ENCODE measurements at places on chromosomes 3 and 15.

GRCh38 chr3:23444386-23444785, 241.3 kb downstream of the UBE2E2 start:
- no peak for DNase-seq

- no peak for DNase-seq
Measured at GRCh38 chr15:81729340-81729739, 316.5 kb downstream of the MEX3B start.

GRCh38 chr3:165193366-165194254, 2.6 kb downstream of the SLITRK3 start:
- no peak for DNase-seq

- no peak for DNase-seq
Measured at GRCh38 chr3:156317462-156318074, 197.2 kb downstream of the KCNAB1 start.

- no peak for DNase-seq
Measured at GRCh38 chr3:17430582-17430981, 311.8 kb downstream of the TBC1D5 start.

DNA sequence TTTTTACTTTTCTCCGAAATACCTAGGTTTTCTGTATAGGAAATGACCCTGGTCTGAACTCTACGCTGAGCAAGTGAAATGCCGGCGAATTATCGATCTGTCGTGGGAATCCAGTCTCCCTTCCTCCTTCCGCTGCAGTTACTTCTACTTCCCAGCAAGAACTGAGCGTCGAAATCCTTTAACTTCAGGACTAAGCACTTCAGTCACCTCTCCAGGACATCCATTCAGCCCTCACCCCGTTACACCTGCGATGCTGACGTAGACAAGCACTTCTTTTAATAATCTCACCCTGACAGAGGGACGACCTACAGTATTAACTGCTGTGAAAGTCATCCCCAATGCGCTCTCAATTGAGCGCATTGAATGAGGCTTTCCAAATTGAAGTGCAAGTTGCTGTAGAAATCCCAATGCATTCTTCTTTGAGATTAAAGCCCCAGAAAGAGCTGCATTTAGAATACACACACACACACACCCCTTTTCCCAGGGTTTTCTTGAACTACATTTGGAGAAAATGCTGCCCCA, 1.3 kb downstream of the TOP2B start:
- peak; percentile 23 for DNase-seq

- no peak for DNase-seq
Measured at GRCh38 chr3:38575279-38575843, 74.1 kb downstream of the SCN5A start.

DNA sequence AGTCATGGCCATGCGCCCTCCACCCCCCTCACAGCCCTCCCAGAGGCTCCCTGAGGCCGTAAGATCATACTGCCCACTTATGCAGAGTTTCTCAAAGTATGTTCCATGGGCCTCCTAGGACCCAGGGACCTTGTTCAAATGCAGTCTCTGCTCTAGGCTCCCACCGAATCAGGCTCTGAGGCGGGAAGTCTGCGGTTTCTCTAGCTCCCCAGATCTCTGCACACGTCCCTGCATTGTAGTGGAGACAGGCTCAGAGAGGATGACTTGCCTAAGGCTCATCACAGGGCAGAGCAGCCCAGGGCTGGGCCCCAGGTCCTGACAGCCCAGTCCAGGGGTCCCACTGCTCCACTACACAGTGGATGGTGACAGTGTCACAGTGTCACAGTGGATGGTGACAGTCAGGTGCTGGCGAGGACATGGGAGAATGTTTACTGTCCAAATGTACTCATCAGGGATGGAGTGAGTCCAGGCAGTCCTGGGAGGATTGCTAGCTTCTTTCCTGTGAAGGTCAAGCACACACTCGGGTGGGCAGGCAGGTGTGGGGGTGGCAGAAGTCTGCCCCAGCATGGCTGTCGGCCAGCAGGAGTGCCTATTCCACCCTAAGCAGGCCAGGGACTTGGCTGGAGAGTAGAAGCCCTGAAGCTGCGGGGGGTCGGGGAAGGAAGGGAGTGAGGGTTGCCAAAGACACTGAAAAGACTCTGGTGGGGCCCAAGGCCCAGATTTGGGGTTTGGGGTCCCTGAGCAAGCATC, 12.4 kb downstream of the ANKRD63 start:
- no peak for DNase-seq

- no peak for DNase-seq
Measured at GRCh38 chr3:40741729-40742128, 217.0 kb downstream of the ZNF621 start.

DNA sequence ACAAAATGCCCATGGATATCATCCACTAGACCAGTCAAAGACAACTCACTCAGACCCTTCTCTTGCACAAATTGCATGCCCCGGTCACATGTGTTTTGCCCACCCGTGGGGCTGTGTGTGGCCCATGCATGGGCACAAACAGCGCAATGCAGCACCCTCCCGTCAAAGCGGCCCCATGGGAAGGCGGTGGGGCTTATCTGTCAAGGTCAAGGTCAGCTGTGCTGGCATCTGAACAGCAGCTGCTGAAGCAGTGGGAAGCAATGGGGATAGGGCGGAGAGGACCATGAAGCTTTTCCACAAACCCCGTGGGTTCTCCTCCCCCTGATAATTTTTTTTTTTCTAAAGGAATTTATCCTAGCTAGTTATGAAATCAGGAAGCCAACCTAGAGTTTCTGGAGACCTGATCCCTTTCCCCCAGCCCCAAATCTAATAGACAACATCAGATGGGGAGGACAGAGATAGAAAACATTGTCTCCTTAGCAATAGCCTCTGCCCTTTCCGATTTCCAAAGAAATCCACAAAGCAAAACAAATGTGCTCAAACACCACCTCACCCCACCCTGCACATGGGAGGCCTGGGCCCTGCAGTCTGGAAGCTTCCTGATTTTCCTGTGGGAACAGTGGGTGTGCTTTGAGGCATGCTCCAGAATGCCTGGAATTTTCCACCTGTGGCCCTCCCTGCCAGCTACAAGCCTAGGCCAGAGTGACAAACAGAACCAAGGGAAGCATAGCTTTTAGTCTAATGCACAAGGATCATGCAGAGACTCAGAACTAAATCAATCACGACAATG, 84.4 kb downstream of the BDH1 start:
- no peak for DNase-seq

- peak; percentile 52 for DNase-seq
Measured at GRCh38 chr15:84598250-84598649, 2.6 kb upstream of the ZSCAN2 start.

GRCh38 chr3:130442284-130442683, 74.7 kb upstream of the COL6A6 start:
- DNase-seq: no peak

DNA sequence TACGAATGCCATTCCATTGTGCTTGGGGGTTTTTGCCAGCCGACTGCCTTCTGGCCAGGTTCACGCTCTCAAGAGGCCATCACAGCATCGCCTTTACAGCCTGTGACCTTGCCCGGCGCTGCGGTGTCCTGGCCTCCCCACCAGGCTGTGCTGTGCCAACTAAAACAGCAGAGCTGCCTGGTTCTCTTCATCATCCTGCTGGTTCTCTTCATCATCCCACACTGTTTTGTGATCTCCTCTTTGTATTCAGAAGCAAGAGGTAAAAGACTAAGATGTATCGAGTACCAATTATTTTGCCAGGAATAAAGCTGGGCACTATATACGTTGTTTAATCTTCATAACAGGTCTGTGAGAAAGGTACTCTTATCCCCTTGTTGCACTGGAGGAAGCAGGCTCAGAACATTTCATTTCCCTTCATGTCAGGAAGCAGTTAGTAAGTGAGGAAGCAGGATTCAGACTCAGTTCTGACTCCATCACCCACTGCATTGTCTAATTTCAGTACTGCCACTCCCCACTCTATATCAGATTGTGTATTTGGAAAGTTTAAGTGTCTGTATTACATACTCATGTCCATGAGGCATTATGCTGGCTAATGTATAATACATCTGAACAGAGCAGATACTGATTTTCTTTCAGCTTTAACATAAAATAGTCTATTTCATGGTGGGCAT, 92.7 kb downstream of the LRRC28 start:
- DNase-seq: peak; percentile 30

- DNase-seq: no peak
Measured at GRCh38 chr3:135226057-135226456, 431.0 kb downstream of the EPHB1 start.

- DNase-seq: no peak
Measured at GRCh38 chr3:16279010-16279801, 14.2 kb downstream of the OXNAD1 start.

- DNase-seq: no peak
Measured at GRCh38 chr3:63970631-63971475, 52.4 kb downstream of the PSMD6 start.

- no peak for DNase-seq
Measured at GRCh38 chr3:93989241-93989640, 9.3 kb downstream of the ARL13B start.

- DNase-seq: no peak
Measured at GRCh38 chr3:45043728-45044299, 17.7 kb downstream of the CLEC3B start.

GRCh38 chr3:165839296-165840076, 2.3 kb upstream of the BCHE start:
- DNase-seq: no peak

DNA sequence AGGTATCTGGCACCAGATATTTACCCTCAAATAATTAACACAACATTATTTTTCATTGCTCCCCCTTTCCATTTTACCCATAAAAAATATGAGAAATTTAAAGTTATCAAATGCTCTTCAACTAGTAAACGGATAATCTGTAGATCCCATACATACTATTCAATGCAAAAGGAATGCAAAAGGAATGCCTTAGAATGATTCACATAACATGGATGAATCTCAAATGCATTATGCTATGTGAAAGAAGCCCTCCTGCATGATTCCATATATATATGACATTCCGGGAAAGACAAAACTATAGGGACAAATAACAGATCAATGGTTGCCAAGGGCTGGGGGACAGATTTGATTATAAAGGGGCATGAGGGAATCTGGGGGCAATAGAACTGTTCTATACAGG, 195.7 kb downstream of the STT3B start:
- DNase-seq: no peak

DNA sequence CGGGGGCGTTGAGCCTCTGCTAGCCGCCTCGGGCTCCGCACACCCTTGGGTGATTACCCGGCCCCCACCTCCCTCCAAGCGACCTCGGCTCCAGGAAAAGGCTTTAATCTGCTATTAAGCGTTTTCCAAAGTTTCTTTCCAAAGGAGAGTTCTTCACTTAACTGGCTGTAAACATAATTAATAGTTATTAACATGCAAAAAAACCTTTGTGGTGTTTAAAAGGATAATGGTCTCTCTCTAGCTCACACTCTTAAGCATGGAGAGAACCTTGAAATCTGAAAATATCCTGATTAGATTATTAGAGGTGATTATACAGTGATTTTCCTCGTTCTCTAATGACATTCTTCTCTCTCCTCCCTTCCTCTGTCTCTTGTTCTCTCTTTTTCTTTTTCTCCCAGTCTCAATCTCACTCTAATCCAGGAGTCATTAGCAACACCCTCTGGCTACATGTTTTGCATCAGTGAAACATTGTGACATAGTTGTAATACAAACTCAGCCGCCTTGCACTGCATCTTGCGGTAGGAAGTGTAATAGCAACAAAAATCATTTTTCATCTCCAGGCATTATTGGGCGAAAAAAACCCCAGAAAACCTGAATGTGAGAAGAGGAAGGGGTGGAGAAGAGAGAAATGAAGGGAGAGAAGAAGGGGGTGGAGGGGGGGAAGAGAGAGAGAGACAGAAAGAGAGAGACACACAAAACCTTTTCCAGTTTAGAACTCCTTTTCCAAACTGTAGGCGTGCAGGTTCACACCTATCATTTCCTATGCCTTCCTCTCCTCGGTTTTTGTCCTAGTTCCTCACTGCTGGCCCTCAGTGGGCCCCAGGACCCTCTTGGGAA, 24.4 kb downstream of the NR2F2 start:
- no peak for DNase-seq

GRCh38 chr3:108554229-108554628, 35.0 kb downstream of the CIP2A start:
- DNase-seq: no peak

GRCh38 chr3:134231131-134231530, 19.5 kb downstream of the RYK start:
- DNase-seq: no peak

GRCh38 chr3:134446800-134447199, 39.0 kb downstream of the ANAPC13 start:
- no peak for DNase-seq

DNA sequence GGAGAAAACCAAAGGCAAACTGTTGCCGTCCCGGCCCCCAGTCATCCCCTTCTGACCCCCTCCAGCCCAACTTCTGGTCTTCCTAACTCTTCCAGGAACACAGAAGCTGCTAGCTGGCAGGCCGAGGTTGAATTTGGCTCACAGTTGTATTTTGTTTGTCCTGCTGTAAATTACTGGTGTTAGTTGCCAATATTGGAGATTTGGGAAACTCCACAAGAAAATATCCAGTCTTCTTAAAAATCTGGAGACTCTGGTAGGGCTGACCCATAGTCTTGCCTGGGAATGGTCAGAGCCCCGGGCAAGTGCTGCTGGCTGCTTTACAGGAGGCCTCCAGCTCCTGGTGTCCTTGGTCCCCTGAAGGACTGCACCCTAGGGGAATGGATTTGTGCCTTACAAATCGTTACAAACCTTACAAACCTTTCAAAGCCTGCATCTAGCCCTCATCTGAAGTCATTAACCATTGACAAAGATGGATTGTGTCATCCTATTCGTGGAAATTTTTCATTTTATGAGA, 112.0 kb upstream of the MCTP2 start:
- no peak for DNase-seq

DNA sequence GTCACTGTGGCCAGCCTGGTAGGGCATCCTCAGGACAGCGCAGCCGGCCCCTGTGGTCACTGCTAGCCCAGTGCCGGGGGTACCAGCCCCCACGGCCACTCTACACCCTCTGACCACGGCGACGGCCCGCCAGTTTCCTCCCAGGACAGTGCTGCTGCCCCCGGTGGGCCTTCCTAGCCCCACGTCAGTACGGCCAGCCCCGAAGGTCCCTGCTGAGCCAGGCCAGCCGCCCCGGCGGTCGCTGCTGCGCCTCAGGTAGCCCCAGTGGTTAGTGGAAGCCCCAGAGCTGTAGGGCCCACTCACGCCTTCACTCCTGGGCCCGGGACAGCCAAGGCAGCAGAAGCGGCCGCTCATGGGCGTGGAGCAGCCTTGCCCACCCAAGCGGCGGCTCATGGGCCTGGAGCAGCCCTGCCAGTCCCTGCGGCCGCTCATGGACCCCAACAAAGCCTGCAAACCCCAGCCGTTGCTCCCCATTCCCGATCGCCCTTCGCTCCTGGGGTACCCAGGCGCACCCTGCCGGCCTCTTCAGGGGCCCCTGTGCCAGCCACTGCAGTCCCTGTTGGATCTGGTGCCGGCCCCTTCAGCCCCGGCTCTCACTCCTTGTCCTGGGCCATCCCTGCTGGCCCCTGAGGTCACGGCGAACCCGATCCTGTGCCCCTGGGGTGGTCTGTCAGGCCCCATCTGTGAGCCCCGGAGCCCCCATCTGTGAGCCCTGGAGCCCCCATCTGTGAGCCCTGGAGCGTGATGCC, 9.5 kb upstream of the ROPN1B start:
- no peak for DNase-seq

- DNase-seq: no peak
Measured at GRCh38 chr15:39250460-39251186, 330.3 kb upstream of the THBS1 start.

- no peak for DNase-seq
Measured at GRCh38 chr3:51559411-51559888, 20.9 kb downstream of the RAD54L2 start.

Measured in activated CD4-positive, alpha-beta T cell treated with anti-CD3 and anti-CD28 coated beads, Interleukin-2, Interleukin-4, amounts not matched to agents 100 ng/mL and 50 ng/mL, durations not matched to agents 16 hours and 8 hours (primary cell).